ENCODE measurements at places on chromosomes 7 and 10. TPM values are rescaled to one million over a fixed set of nuclear protein-coding genes. Genes with fewer than 3 reads are reported as not detected.

- DNase-seq, result peak; percentile 58
These were observed 11.2 kb downstream of the BMPER start for GRCh38 chr7:33916357-33917081.

DNA sequence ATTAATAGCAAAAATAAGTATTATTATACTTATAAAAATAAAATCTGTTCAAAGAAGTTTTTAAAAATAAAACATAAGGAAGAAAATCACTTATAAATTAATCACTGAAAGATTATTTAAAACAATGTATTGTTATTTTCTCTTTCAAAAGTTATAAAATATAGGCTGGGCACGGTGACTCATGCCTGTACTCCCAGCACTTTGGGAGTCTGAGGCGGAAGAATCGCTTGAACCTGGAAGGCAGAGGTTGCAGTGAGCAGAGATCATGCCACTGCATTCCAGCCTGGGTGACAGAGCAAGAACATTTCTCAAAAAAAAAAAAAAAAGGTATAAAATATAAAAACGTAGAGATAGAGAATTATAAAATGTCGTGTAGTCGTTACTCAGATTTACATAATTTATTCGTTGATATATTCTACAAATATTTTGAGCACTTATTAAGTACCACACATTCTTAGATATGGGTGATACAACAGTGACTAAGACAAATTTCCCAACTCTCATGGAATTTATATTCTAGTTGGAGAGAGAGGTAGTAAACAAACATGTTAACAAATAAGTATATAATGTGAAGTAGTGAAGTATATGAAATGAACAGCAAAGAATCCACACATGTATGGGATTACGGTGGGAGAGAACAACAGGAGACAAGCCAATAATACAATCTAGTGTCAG lies 1030.0 kb downstream of the SORCS1 start:
- DNase-seq, result no peak

- DNase-seq, result no peak
These were observed 39.4 kb downstream of the FBXW4 start for GRCh38 chr10:101655570-101655969.

GRCh38 chr10:110221044-110221720 lies 13.8 kb downstream of the MXI1 start:
- DNase-seq, result no peak

GRCh38 chr7:136976504-136977251 lies 108.2 kb downstream of the CHRM2 start:
- peak; percentile 41 for DNase-seq

DNA sequence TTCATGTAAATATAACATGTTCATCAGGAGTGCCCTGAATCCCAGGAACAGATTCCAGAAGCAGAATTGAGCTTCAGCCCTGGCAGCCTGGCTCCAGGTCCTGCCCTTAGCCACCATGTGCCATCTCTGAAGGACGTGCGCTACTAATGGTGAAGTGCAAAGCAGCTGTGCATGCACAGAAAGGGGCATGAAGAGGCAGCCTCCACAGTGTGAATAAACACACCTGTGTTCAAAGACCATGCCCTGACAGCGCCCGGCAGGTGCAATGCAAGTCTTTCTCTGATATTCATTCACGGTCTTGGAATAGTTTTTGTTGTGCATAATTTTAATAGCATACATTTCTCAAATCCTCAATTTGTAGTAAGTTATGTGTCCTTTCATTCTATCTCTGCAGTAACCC lies 250.4 kb upstream of the TCERG1L start:
- DNase-seq, result no peak

DNA sequence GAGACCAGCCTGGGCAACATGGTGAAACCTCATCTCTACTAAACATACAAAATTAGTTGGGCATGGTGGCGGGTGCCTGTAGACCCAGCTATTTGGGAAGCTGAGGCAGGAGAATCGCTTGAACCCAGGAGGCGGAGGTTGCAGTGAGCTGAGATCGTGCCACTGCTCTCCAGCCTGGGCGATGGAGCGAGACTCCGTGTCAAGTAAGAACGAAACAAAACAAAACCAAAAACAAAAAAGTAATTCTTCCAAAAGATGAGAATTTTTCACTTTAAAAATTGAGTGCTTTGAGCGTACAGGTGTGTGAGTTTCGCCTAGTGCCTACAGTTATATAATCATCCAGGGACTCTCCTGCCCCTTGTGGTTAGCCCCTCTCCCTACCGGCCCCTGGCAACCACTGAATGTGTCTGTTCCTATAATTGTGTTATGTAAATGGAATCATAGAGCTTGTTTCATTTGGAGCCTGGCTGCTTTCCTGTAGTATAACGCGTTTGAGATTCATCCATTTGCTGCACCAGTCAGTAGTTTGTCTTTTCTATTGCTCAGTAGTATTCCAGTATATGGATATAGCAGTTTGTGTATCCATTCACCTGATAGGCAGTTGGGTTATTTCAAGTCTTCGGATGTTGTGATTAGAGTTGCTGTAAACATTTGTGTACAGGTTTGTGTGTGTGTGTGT lies 80.0 kb downstream of the RBM33 start:
- no peak for DNase-seq

DNA sequence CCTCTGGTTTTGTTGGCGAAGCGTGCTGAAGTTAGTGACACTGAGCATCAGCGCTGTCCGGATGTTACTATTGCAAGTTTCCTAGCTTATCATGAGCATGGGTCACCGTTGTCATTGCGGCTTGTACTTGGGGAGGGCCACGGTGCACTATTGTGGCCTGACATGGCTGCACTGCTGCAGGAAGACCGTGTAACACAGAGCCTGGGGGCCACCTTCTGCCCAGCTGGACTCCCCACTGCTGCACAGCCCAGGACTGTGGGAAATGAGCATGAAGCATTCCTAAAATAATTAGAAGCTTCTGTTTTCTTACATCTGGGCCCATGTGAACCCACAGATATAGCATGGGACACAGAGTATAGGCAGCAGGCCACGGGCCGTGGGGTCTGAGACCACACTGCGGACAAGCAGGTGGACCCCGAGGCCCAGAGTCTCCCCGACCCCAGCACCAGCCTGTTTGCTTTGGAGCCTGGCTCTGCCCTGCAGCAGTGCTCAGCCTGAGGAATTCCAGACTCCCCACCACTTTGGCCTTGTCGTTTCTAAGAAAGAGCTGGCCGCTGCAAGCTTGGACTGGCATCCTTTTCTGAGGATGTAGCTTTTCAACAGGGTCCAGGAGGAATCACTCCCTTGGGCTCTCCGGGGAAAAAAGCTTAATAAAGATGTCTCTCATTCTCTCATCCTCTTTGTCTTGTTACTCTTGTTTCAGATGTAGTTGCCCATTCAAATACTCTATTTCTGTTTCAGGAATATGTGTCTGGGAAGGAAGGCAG lies 179.2 kb downstream of the CCDC3 start:
- DNase-seq, result no peak

The MYH16 gene
- not detected for total RNA-seq

GRCh38 chr10:69409176-69409495 lies 7.6 kb downstream of the TACR2 start:
- DNase-seq, result no peak

DNA sequence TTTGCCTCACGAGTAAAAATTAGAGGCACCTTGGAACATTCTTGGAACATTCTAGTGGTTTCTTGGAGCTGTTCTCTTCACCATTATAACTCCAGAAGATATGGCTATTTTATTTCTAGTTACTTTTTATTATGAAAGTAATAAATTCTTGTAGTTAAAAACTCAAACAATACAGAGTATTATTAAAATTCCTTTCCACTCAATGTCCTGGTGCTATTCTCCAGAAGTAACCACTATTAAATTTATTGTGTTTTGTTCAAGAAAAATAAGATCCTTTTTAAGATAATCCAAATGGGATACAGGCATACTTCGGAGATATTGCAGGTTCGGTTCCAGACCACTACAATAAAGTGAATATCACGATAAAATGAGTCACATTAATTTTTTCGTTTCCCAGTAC lies 68.6 kb downstream of the NOC3L start:
- no peak for DNase-seq

The NME8 gene
- not detected for total RNA-seq

GRCh38 chr10:119703903-119704508 lies 21.8 kb upstream of the INPP5F start:
- DNase-seq, result no peak

The LRIT1 gene
- total RNA-seq, result not detected

The NYAP1 gene
- 0.23 TPM for total RNA-seq

The UPK3B gene
- total RNA-seq, result not detected

GRCh38 chr7:132211971-132212370 lies 364.3 kb downstream of the PLXNA4 start:
- DNase-seq, result no peak

The TMEM176B gene
- total RNA-seq, result not detected

The ASZ1 gene
- total RNA-seq, result not detected

DNA sequence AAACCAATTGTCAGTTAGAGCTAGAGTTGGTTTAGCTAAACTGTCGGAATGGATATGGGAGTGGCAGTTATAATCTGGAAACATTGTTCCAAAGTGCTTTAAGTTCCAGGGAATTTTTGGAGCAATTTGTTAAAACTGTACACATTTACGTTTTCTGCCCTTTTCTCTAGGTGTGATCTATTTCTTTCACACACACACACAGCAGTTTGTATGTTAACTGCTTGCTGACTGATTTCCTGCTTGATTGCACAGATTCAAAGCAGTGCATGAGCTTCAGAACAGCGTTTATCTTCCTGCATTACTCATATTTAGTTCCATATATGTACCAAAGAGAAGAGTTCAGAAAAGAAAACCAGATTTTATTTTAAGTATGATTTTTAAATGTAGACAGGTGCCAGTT lies 57.9 kb downstream of the MGMT start:
- no peak for DNase-seq

The TMEM26 gene
- 0.71 TPM for total RNA-seq

The SAMD9L gene
- 18.5 TPM for total RNA-seq

DNA sequence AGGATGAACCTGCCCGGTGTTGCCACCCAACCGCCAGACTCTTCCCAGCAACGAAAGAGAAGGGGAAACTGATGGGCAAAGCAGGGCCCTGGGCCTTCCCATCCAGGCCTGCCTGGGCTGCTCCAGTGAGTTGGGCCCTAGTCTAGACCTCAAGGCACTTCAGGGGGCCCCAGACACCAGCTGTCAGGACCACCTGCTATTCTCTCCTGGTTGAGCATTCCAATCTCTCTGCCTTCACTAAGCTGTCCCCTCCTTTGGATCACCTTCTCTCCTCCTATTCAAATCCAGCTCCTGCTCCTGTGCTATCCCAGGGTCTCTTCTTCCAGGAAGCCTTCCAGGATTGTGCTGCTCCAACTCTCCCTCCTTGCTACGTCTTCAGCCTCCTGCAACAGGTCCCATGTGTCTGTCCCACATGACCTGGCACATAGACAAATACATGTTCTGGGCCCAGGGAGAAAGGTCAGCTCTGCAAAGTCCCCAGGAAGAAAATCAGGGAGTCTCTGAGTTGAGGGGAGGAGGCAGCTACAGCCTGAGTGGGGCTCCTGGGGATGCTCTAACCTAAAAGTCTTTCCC lies 3.1 kb downstream of the STX1A start:
- no peak for DNase-seq

The CUBN gene
- total RNA-seq, result 0.69 TPM

DNA sequence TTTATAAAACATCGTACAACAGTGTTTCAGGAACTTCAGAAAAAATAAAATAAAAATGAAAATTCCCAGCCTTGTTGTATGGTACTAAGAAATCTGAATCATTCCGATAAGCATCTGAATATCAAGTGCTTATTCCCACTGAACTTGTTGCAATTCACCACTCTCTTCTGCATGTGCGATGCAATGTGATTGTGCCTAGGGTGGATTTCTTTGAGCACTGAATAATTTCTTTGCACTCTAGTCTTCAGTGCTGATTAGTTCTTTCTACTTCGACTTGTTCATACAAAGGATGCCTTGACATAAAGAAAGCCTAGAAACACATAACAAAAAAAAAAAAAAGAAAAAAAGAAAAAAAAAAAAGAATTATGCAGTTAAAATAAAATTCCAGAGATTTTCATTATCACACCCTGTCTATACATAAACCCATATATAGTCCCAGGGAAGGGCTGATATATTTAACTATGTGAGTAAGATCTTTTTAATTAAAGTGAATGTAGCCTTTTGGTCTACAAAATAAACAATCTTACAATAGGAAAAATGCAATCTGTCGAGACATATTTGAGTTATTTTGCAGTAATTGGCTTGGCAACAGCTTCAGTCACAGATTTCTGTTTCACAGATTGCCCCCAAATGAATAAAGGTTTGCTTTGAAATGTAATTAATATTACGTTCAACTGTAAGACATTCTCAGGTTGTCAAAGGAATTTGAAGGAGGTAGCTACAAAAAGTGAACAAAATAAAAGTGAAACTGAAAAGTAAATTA lies 1118.9 kb upstream of the CELF2 start:
- DNase-seq, result no peak

GRCh38 chr7:101744588-101744987 lies 72.8 kb upstream of the CUX1 start:
- no peak for DNase-seq

- DNase-seq, result no peak
These were observed 318.9 kb upstream of the ZMIZ1 start for GRCh38 chr10:78749898-78750297.

GRCh38 chr7:55179931-55180682 lies 161.3 kb downstream of the EGFR start:
- no peak for DNase-seq

The TFEC gene
- total RNA-seq, result not detected

The PDE6C gene
- not detected for total RNA-seq

GRCh38 chr10:79137826-79138225 lies 69.1 kb downstream of the ZMIZ1 start:
- DNase-seq, result peak; percentile 83

GRCh38 chr7:111071556-111071955 lies 19.4 kb upstream of the LRRN3 start:
- DNase-seq, result no peak

DNA sequence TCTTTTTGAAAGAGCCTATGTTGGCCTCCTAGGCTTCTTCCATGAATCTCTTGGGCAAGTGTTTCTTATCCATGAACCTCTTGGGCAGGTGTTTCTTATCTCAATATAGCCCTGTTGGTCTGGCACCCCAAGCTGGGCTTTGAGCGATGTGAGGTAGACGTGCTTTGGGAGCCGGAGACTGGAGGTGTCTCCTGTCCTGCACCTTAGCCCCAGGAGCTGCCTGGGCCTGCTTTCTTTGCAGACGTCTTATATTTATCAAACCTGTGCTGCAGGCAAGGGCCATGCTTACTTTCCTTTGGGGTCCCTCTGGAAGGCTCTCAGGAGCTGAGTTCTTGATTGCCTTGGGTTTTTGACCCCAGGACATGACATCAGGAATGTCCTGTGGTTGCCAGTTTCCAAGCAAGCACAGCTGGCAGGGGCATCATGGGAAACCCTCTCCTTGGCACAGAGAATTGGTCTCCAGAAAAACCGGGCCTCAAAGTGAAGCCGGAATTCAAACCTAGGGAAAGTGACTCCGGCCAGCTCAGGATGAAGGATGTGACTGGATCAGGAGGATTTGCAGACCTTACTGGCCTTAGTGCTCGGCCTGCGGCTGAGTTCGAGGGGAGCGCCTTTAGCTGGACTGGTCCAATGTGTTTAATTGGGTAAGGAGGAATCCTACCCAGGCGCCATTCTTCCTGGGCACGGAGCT lies 2.8 kb downstream of the JAKMIP3 start:
- no peak for DNase-seq

The EVX1 gene
- total RNA-seq, result not detected

- no peak for DNase-seq
These were observed 295.4 kb upstream of the KAT6B start for GRCh38 chr10:74530981-74531380.

The SPOCK2 gene
- total RNA-seq, result 0.06 TPM

GRCh38 chr10:123835575-123835974 lies 56.0 kb downstream of the CPXM2 start:
- DNase-seq, result no peak

GRCh38 chr7:2118630-2119190 lies 114.0 kb downstream of the MAD1L1 start:
- DNase-seq, result no peak

- no peak for DNase-seq
These were observed 79.3 kb downstream of the CSTF2T start for GRCh38 chr10:51620131-51620530.

The CYP51A1 gene
- 68.6 TPM for total RNA-seq
